ENCODE measurements at places on chromosomes 1 and 21.

DNA sequence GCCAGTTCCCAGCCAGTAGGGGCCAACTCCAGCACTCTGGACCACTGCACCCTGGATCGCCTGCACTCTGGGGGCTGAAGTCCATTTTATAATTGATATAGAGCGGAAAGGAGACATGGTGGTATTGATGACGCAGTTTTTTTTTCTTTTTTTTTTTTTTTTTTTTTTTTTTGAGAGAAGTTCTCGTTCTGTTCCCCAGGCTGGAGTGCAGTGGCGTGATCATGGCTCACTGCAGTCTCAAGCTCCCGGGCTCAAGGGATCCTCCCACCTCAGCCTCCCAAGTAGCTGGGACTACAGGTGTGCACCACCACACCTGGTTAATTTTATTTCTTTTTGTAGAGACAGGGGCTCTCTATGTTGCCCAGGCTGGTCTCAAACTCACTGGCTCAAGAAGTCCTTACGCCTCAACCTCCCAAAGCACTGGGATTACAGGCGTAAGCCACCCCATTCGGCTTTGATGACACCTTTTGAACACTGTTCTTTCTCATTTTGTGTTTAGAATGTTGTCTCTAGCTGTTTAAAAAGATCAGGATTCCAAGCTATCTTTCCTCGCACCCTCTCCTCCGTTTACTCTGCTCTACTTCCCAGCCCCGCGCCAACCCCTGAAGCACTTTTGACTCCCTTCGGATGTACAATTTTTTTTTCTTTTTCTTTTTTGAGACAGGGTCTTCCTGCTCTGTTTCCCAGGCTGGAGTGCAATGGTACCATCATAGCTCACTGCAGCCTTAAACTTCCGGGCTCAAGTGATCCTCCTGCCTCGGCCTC lies 960 bp downstream of the MX2 start:
- DNase-seq, result no peak

DNA sequence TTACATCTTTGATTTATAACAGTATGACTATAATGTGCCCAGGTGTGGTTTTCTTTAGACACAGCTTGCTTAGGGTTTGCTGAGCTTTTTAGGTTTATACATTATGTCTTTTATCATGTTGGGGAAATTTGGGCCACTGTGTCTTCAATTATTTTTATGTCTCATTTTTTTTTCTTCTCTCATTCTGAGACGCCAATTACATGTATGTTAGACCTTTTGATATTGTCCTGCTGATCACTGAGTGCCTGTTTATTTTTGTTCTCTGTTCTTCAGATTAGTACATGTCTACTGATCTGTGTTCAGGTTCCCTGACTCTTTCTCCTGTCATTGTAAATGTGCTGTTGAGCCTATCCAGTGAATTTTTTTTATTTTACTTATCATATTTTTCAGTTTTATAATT lies 36.1 kb downstream of the TNNT2 start:
- no peak for DNase-seq

DNA sequence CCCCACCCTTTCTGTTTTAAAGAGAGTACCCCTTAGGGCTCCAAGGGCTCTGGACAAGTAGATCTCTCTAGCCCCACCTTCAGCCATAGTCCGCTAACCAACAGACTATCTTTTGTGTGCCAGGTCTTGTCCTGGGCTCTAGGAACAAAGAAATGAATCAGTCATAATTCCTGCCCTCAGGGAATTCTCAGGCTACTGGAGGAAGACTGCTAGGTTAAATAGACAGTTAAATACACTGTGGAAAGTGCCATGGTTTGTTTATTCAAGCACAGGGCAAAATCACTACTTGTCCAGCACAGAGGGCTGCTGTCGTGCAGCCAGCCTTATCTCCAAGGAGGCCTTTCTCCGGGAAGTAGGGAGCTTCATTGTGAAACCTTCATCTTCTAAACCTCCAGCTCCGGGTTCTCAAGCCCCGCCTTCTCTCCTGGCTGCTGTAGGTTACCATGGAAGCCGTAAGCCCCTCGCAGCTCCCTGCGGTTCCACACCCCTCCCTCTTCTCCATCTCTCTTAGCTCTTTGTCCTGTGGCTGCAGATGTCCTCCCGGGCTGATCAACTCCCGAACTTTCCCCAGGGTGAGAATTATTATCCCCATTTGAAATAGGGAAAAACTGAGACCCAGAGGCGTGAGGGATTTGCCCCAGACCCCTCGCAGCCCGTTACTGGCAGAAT lies 29.8 kb downstream of the SHISAL2A start:
- DNase-seq, result no peak

DNA sequence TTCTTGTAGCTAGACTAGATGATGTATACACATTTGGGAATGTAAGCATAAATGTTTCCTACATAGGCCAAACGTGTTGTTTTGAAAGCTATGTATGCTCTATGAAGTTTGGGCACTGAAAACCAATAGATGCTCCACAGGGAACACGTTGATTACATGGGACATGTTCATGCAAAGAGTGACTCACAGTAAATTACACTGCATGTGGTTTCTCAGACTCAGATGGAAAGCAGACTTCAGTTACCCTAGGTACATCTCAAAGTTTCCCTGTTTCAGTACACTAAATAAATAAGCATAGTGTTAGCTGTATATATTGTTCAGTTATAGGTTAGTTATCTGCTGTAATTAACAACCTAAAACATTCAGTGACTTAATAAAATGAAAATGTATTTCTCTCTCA lies 301.9 kb upstream of the RUNX1 start:
- DNase-seq, result no peak

DNA sequence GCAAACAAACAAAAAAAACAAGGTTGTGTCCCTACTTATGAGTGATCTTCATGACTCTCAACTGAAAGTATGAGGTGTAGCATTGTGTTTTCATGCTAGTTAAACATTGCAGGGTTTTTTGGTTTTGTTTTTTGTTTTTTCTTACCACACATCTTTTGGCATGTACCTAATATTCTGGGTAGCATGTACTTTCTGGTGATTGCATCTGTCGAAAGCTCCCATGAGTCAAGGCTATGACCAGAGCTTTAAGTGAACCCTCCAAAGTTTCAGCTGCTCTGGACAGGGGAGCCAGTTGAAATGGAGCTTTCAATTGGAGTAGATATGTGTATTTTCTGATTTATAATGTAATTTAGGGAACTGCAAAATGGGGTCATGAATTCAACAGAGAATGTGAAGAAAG lies 115.5 kb downstream of the KCNK2 start:
- no peak for DNase-seq

GRCh38 chr21:31786164-31786920 lies 54.4 kb upstream of the SCAF4 start:
- DNase-seq, result no peak

- no peak for DNase-seq
These were observed 79.1 kb downstream of the TPR start for GRCh38 chr1:186295980-186296379.

DNA sequence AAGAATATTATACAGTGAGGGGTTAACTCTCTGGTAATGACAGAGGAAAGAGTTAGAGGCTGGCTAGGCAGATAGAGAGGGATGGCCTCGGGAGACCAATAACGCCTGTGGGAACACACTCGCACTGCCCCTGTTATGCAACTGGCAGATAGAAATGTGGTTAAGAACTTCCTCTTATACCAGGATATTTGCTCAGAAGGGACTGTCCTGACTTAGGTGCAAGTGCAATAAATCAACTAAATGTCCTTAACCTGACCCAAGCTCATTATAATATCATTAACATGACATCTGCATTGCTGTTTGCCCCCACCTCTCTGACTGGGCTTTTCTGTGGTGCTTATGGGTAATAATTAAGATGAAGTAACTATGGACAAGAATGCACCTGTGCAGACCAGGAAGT lies 1518.0 kb downstream of the NCAM2 start:
- DNase-seq, result no peak

GRCh38 chr1:192496369-192497056 lies 79.1 kb upstream of the RGS1 start:
- no peak for DNase-seq

DNA sequence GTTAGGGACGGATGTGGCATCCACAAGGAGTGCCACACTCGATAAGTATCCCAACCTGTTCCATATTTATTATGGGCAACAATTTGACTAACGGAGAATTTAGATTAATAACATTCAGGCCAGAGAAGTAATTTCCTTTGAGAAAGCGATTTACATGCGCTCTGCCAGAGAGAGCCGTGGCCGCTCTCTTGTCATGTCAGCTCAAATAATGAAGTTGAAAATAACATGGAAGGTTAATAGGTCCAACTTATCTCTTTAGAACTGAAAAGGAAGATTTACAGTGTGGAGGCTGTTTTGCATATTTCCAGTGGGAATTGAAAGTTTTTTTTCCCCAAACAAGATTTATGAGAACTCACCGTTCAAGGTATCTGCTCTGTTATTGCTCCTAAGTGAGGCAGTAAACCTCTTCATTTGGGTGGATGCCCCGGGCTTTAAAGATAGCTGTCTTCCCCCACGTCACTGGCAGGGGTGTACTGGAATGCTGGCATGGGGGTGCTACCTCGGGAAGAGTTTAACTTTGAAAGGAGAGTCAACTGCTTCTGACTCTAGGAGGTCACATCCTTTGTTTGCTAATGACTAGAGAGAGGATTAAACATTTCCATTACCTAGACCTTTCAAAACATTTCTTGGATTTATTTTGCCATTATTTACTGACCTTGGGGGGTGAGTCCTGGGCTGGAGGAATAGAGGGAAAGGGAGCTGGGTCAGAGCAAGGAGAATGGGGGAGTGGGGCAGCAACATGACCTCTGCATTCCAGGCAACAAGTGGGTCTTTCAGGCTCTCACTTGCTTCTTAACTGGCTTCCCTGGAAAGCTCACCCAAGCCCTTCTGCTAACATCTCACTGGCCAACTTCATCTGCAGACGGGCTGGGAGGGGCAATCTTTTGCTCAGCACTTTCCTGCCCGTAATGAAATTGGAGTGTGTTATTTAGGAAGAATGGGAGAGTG lies 204.2 kb downstream of the CAMTA1 start:
- DNase-seq, result no peak

- DNase-seq, result no peak
These were observed 10.5 kb downstream of the PUM1 start for GRCh38 chr1:31054958-31055481.

GRCh38 chr1:216119600-216119999 lies 303.6 kb downstream of the USH2A start:
- DNase-seq, result peak; percentile 2

DNA sequence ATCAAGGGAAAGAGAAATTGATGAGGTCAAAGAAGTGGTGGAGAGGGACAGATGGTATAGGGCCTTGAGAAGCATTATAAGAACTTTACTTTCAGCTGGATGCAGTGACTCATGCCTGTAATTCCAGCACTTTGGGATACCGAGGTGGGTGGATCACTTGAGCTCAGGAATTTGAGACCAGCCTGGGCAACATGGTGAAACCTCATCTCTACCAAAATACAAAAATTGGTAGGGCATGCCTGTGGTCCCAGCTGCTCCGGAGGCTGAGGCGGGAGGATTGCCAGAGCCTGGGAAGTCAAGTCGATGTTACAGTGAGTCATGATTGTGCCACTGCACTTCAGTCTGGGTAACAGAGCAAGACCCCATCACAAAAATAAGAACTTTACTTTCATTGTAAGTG lies 5.7 kb downstream of the TMEM50A start:
- DNase-seq, result no peak

DNA sequence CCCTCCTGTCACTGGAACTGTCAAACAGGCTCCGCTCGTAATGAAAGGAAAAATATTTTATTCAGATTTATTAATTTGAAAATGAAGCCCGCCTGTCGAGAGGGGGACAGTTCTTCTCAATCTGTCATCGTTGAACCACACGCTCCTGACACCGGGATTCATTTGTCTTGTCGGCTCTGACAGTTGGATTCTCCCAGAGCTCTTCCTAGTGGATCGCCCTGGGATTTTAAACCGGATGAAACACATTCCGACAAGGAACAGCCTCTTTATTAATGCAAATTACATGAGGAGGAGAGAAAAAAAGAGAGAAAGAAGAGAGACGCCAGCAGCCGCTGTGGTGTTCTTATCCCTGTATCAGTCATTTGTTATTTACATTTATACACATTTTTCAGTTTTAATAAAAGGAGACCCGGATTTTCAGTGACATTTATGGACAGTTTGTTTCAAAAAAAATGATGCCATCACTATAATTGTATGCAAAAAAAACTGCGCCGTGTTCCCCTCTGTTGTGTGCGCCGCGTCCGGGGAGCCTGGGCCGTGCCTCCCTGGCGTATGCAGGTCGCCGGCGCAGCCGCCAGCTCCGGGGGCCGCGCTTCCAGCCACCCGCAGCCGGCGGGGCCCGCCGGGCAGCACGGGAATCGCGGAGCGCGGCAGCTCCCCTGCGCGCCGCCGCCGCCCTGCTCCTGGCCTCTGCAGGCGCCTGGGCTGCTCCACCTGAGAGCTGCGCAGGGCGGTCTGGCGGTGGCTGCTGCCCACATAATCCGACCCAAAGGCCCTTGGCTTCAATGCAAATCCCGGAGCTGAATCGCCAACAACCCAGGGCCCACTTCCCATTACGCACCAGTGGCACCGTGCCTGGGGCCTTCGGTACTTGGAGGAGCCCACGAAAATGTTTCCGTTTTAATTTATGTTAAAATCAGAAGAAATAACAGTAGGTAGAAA lies 237.9 kb upstream of the PBX1 start:
- no peak for DNase-seq
